ENCODE measurements at places on chromosomes 3 and 15.

- DNase-seq: no peak
Measured at GRCh38 chr15:81357180-81357686, 16.8 kb downstream of the TMC3 start.

- no peak for DNase-seq
Measured at GRCh38 chr3:186327912-186328487, 34.0 kb downstream of the DGKG start.

GRCh38 chr15:70509731-70510143 is 253.6 kb downstream of the UACA start:
- no peak for DNase-seq

GRCh38 chr3:40680685-40681657 is 156.2 kb downstream of the ZNF621 start:
- DNase-seq: no peak

DNA sequence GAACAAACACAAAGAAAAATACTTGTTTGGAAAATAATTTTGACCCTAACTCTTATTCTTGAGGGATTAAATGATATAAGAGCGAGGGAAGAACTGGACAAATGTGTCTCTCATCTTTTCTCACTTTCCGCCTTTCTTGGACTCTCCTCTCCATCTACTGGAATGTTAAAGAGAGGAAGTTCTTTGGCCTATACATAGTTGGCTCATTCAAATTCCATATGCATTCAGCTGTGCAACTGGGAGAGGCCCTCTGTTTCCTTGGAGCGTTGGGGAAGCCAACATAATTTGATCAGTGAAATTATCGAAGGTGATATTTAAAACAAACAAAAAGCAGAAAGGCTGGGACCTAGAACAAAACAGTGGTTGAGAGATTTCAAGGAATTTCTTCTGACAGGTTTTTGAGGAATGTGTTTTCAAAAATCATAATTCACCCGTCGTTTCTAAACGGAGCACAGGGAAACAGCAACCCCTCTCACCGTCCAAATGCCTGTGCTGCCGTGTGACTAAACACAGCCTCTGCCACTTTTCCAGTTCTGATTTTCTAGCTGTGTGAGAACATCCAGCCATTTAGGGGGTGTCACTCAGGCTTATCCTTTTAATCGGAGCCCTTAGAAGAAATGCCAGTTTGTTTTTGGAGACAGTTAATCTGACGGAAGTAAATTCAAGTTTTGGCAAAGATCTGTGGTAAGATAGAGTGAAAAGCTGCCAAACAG is 489.9 kb downstream of the SOX2 start:
- no peak for DNase-seq

DNA sequence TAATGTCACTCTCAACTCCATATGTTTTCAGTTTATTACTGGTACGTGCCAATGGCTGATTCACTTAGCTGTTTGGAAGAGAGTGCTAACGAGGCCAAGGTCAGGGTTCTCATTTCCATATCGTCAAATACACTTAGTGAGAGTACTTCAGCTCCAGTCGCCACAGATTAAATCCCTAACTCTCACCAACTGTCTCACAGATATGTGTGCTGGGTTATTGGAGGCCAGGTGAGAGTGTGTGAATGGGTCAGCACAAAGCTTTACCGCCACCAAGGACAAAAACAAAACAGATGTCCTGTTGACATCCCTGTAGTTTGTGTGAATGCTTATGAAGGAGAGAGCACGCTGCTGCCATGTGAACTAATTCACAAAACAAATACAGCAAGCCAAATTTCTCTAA is 133.5 kb upstream of the TBL1XR1 start:
- DNase-seq: no peak

- DNase-seq: no peak
Measured at GRCh38 chr3:123295171-123295900, 93.6 kb downstream of the SEC22A start.

DNA sequence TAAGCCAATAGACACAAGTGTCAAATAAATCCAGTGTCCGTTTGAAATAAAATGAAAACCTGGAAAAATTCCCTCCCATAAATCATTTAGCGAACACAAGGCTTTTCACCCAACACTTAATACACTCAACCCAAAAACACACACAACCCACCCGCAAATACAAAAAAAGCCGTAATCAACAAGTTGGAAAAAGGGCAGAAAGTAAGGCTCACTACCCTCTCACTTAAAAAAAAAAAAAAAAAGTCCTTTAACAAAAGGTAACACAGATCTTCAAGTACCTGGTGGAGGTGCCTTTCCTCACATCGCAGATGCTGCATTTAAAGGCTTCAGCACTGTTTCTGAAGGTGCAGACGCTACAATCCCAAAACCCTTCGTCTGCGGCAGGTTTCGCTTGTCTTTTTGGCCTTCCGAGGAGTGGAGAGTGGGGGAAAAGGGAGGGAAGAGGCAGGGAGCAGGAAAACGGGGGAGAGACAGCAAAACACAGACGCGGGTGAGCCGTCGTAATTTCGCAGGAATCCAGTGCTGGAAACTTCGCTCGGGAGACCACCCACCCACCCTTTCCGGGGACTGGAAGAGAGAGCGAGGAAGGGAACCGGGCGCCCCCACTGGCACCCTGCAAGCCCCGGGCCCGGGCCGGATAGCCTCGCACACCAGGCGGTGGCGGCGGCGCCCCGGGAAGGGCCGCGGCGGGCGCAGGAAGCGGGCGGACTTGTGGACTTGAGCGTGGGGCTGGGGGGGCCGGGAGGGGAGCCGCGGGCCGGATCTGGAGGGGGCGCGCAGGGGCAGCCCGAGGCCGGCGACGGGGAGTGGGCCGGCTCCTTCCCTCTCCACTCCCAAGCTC is 401.8 kb downstream of the SHQ1 start:
- DNase-seq: no peak

DNA sequence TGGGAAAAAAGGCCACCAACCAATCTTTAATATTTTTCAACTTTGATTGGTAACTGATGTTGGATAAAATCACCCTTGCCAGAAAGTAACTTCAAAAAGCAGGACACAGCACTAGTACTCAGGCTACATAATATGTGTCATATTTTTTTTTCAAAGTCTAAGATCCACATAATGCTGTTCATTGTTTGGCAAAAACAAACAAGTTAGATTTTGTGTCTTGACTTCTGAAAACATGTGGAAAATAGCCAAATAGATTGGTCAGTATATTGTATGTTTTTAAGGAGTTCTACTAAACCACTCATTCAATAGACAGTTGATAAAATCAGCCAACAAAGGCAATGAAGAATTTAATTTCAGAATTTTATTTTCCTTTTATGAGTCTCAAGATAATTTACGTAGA is 111.7 kb upstream of the CCDC54 start:
- no peak for DNase-seq
